ENCODE measurements at places on chromosomes 13 and 19.

- no peak for DNase-seq
Measured at GRCh38 chr13:24247016-24247415, 62.4 kb upstream of the C1QTNF9 start.

GRCh38 chr13:75996582-75996981 is 360.5 kb downstream of the LMO7 start:
- no peak for DNase-seq

DNA sequence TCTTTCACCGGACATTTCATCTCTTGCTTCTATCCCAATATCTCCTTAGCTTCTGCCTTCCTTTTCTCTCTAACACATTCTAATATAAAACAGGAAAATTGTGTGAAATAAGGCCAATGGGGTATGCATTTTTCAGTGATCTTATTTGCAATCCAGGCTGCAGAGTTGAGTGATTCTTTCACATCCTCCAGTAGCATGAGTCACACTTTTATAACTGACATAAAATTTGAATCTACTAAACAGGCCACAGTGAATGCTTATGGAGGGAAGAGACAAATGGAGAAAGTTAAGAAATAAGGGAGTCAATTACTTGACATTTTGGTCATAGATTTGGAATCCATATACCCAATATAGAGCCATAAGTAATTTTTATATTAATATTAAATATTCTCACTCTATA is 1037.0 kb upstream of the SPRY2 start:
- DNase-seq, result no peak

DNA sequence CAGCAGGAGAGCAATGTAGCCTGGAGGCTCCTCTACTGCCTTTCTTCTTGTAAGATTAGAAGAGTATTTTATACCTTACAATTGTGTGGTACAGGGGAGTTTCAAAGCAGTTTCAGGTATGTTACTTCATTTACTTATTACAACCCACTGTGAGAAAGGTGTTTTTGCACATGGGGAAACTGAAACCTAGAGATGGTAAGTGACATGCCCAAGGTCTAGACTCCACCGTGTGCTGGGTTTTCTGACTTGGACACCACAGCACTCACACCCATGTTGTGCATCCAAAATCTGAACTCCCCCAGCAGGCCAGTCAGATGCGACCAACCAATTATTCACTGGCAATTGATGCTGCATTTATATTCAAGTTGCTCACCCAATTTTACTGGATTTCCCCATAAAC is 22.8 kb downstream of the ERICH6B start:
- no peak for DNase-seq

- no peak for DNase-seq
Measured at GRCh38 chr13:44004878-44005277, 125.2 kb downstream of the LACC1 start.

DNA sequence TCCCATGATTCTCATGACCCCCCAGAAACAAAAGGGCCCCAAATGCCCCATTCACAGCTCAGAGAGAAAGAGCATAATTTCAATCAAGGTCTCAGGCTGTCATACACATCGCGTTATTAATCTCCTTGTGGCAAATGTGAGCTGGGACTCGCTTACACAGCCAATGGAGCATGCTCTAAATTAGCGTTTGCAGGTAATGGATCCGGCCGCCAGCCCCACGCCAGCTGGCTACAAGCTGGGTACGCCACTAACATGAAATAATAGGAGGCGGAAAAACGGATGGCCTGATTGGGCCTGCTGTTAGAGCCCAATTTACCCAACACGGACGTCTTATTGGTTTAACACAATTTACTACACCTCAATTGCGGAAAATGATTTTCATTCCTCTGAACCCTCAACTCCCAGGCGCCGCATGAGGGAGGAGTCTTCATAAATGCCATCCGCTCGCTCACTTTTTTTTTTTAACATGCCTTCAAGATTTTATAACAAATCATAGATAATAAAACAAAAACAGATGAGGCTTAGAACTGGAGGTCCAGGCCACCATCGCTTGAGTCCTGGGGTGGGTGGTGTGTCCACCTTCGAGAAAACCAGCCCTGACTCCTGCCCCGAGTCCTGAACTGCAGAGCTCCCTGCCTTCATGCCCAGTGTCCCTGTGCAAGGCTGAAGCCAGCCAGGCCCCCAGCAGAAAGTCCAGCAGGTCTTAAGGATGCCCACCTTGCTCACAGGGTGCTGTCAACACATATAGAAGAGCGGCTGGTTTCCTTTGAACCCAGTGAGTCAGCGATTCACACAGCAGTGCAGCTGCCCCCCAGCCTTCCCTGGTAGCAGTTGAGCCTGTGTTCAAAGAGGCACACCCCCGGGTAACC is 62.1 kb downstream of the PEPD start:
- DNase-seq, result no peak

- DNase-seq, result no peak
Measured at GRCh38 chr19:17091758-17092333, 16.3 kb downstream of the MYO9B start.

DNA sequence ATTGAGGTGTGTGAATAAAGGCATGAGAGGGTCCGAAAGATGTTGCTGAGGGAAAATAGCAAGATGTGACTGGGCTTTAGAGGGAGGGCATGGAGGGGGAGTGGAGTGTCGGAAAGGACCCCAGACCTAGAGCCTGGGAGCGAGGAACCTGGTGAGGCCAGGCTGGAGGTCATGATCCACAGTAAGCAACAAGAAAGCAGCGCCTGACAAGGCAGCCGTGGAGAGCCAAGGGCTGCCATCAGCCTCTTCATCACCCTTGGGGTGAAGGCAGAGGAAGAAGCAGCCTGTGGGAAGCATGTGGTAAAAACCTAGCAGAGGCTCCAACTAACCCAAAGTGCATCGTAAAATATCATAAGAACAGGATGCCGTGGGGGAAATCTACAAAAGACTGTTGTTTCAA is 162.8 kb upstream of the SOX1 start:
- DNase-seq, result no peak

- DNase-seq, result no peak
Measured at GRCh38 chr13:21077788-21078353, 16.5 kb upstream of the LATS2 start.

DNA sequence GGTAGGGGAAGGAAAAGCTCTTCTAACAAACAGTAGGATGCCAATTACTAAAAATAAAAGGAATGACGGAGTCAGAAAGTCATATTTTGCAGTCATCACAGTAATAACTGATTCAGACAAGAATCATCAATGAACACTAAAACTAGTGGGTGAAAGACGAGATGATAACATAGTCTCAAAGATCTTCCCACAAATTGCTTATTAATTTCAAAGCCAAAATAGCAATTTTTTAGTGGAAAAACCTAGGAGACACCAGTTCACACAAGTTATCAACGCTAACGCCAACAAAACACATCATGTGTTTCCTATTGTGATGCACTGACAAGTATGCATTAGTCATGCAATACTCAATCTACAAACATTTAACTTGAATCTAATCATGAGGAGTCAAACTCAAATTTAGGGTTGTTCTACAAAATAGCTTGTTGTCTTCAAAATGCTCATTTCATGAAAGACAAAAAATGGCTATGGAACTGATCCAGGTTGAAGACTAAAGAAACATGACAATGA is 18.6 kb downstream of the ZNF233 start:
- no peak for DNase-seq

DNA sequence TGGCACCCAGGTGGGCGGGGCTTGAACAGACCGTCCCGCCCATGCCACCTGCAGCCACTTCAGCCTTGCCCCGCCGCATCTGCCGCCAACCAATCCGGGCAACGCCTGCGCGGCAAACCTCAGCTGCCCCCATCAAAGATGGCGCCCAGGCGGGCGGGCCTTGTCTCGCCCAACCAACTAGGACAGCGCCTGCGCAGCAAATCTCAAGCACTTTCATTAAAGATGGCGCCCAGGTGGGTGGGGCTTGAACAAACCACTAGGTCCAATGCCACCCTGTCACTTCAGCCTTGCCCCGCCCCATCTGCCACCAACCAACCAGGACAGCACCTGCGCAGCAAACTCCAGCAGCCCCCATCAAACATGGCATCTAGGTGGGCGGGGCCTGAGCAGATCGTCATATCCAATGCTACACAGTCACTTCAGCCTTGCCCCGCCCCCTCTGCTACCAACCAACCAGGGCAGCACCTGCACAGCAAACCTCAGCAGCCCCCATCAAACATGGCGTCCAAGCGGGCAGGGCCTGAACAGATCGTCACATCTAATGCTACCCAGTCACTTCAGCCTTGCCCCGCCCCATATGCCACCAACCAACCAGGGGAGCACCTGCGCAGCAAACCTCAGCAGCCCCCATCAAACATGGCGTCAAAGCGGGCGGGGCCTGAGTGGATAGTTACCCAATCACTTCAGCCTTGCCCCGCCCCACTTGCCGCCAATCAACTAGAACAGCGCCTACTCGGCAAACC is 1.4 kb downstream of the PEG3 start:
- peak; percentile 24 for DNase-seq

DNA sequence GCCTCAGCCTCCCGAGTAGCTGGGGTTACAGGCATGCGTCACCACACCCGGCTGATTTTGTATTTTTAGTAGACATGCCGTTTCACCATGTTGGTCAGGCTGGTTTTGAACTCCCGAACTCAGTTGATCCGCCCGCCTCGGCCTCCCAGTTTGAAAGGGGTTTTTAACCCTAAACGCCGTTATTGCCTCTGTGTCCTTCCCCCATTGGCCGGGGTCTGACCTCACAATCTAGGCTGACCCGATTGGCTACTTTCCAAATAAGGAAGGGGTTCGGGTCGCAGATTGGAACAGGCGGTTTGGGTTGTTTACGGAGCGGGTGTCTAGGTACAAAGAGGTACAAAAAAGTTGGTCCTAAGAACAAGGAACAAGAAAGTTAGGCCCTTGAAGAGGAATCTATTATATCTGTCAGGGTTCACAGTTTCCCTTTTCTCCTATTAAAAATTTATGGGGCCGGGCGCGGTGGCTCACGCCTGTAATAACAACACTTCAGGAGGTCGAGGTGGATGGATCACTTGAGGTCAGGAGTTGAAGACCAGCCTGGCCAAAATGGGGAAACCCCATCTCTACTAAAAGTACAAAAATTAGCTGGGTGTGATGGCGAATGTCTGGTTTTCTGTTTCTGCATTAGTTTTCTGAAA is 1.0 kb downstream of the ZNF253 start:
- DNase-seq, result peak; percentile 61

DNA sequence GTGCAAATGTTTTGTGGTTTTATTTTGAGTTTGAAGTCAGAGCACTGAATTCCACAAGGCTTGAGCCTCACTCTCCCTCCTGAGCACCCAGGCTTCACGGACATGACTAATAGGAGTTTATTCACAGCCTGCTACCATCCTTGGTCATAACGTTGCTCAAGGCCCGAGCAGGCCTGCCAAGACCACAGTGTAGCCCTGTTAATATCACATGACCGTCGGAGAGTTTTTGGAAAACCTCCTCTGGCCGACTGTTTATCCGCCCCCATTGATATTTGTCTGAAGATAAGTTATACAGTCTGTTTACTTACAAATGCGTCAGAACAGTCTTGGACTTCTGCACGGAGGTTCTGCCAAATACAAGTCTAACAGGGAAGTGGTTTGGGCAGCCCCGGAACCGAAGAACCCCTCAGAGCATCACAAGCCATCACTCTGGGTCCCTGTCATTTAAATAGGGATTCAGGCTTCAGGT is 89.9 kb downstream of the COL4A2 start:
- DNase-seq, result no peak

DNA sequence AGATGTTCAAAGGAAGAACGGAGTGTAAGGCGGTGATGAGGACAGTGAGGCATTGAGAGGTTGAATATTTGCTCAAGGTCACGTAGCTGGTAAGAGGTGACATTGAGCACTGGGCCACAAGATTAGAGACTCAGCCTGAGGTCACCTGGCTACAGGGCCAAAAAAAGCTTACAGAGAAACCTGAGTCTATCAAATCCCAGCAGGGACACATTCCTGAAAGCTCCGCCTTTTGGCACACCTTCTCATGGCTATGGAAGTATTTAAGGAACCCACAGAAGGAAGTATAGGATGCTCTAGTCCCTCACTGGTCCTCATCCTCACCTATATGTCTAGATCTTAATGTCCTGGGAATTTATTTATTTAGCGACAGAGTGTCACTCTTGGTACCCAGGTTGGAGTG is 17.4 kb downstream of the ZNF586 start:
- DNase-seq, result no peak

DNA sequence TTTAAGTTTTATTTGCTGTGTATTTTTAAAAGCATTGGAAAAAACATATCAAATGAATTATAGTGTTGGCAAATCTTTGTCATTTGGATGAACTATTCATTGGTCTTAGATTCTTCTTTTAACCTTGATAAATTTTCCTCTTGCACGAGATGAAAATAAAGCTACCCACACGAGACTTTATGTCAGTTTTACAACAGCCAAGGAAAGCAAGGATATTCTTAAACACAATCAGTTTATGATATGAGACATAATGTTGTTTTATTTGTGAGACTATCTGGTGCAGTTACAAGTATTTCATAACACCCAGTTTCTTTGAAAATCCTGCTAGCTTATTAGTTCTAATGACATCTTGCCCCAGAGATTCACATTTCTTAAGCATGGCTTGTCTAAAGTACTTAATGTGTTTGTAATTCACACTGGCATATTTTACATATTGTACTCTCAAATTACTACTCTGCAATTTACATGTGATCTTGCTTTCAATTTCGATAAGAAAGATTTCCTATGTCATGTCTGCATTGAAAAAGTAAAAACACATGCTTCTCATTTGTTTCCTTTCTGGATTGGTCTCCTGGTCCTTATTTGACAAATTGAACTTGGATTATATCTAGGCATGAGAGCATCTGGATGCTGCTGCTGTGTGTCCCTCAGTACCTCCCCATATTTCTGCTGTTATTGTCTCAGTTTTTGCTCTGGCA is 955.5 kb upstream of the PCDH9 start:
- DNase-seq, result no peak

- no peak for DNase-seq
Measured at GRCh38 chr13:105579821-105580710, 955.4 kb downstream of the EFNB2 start.

DNA sequence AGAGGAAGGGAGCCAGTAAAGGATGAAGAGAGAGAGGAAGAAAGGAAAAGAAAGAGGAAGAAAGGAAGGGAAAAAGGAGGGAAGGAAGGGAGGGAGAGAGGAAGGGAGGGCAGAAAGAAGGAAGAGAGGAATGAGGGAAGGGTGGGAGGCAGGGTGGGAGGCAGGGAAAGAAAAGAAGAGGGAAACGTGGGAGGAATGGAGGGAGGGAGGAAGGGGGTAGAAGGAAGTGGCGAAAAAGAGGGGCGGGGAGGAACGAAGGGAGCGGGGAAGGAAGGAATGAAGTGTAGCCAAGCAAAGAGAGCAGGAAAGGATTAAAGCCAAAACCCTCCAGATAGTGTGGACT is 53.1 kb downstream of the SOX1 start:
- no peak for DNase-seq

GRCh38 chr19:8143041-8143440 is 6.4 kb downstream of the FBN3 start:
- no peak for DNase-seq

DNA sequence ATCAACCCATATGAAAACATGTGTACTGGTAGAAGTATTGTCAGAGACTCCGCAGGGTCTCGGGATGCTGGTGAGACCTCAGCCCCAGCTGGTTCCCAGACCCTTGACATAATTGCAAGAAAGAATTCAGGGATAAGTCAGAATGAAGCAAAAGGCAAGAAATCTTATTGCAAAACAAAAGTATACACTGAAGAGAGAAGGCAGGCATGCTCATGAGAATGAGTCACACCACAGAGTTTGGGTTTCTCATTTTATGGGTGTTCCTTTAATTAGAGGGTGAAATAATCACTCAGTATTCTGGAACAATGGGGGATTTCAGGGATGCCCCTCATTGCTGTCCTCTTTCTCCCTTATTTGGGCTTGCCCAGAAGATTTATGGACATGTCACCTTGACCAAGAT is 1423.8 kb upstream of the MIR17HG start:
- no peak for DNase-seq
